ENCODE measurements at places on chromosomes 3 and 15.

DNA sequence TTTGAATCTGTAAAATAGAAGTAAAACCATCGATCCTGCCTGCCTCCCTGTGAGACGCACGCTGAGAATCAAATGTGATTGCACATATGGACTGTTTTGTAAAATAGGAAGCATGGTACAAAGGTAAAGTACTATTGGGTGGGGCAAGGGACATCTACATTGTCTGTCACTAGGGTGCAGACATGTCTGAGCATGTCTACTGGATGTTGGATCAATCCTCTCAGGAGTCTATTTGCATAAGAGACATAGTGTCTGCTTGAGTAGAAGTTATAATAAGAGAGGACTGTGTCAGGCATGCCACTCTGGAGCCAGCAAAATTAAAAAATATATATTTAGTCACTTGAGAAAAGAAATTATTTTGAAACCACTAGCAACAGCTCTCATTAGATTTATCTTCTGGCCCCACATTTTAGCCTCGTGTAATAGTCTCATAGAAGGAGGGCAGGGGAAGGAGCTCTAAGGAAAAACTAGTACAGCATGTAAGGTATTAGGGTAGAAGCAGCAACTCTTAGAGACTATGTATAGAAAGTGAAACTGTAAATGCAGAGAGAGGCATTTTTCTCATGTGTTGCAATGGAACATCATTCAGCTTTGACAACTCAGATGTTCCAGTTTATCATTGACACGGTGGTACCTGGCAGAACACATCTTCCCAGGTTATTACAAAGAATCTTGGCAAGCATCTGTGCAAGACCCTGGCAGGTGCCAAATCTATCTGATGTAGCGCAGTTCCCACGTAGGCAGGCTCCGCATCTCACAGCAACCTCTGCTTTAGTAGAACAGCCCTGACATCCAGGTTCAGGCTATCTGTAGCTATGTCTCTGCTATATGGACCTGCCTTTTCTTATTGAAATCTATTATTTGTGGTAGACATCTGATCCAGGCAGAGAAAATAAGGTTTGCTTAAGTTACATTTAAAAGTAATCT, 85.2 kb upstream of the CHL1 start:
- no peak overlapping the region for H3K4me3 ChIP-seq
- 0 out of 2 replicates have a peak, but pooled peaks cover 3% of the 10 kb centered on the region for H3K4me1 ChIP-seq
- H3K27me3 ChIP-seq = no peaks in the 10 kb centered on the region
- H3K36me3 ChIP-seq = no peaks in the 10 kb centered on the region
- peak; percentile 66 for DNase-seq
- H3K27ac ChIP-seq = peak overlapping the region; percentile 27

DNA sequence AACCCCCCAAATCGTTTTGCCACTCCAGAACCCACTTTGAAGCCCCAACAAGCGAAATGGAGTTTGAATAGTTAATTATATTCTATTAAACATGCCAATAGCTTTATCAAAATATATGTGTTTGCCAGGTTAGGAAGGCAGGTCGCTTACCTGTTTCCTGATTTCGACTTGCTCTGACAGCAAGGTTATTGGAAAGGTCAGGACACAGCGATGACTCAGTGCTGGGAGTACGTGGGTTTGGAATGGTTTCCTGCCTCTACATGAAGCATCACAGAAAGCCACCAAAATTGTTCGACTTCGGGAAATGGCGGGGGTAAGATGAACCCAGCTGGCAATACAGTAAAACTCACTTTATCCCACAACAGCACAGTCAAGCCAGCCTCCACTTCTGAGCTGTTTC, 135.6 kb upstream of the ABI3BP start:
- DNase-seq = no peak
- H3K4me3 ChIP-seq = no peak overlapping the region
- no peaks in the 10 kb centered on the region for H3K27me3 ChIP-seq
- peaks cover 26% of the 10 kb centered on the region for H3K4me1 ChIP-seq

DNA sequence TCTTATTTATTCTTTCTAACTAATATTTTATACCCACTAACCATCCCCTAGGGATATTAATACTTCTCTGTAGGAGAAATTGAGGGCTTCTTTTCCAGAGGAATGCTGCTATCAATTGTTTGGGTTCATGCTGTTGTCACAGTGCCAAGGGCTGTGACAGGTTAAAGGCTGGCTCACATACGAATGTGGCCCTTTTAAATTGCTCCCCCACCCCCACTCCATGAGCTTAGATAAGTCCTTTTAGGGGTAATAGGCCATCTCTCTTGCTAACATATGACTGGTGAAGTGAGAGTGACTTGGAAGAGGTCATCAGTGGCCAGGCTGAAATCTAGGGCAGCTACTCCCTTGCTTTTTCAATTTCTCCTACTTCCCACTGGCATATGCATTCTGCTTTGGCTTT, 121.9 kb upstream of the DPH6 start:
- peaks cover 11% of the 10 kb centered on the region for H3K4me1 ChIP-seq
- H3K27me3 ChIP-seq = no peaks in the 10 kb centered on the region
- no peak overlapping the region for H3K4me3 ChIP-seq
- DNase-seq = no peak

GRCh38 chr3:73499787-73500186, 125.0 kb downstream of the PDZRN3 start:
- H3K4me3 ChIP-seq = no peak overlapping the region
- no peak for DNase-seq
- no peaks in the 10 kb centered on the region for H3K36me3 ChIP-seq
- H3K27ac ChIP-seq = no peak overlapping the region
- no peaks in the 10 kb centered on the region for H3K27me3 ChIP-seq
- H3K4me1 ChIP-seq = peaks cover 20% of the 10 kb centered on the region

DNA sequence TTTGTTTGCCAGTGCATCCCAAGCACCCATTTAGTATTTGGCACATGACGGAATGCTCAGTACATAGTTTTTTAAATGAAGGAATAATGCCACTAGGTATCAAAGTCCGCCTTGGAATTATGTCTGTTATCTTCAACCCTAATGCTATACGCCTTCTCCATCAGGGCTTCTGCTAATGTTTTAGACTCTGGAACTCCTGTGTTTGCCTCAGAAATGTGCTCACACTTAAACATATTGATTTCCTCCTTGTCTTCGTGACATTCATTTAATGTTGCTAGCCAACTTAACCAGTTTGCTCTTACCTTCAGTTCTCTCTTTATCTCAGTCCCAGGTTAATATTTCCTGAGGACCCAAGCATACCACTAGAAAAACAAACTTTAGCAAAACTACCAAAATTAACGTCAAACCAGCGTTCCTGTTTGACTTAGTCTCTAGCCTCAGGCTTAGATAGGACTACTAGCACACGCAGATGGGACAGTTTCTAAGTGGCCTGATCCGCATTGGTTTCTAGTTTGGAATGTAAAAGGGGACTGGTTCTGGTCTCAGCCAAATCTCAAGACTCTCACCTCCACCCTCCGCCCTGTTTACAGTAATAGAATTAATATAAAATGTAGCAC, 81.4 kb downstream of the IL1RAP start:
- no peak overlapping the region for H3K4me3 ChIP-seq
- H3K27ac ChIP-seq = no peak overlapping the region
- no peaks in the 10 kb centered on the region for H3K4me1 ChIP-seq
- DNase-seq = no peak
- no peaks in the 10 kb centered on the region for H3K27me3 ChIP-seq

DNA sequence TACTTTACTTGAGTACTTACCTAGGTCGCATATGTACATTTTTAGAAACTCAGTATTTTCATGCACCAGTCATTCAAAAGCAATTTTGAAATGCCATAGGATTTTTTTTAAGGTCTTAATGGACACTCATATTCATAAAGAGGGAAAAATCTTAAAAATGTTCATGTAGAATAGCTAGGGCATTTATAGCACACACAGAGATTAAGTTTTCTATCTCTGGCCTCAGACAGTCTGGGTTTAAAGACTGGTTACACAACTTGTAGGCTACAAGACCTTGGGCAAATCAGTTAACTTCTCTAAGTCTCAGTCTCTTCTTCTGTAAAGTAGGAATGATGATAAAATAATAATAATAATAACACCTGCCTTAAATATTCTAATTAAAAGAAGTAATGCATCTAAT, 48.5 kb upstream of the UBP1 start:
- H3K4me3 ChIP-seq = no peak overlapping the region
- no peaks in the 10 kb centered on the region for H3K27me3 ChIP-seq
- no peak for DNase-seq
- no peaks in the 10 kb centered on the region for H3K4me1 ChIP-seq

- no peaks in the 10 kb centered on the region for H3K4me1 ChIP-seq
- no peak overlapping the region for H3K27ac ChIP-seq
- no peaks in the 10 kb centered on the region for H3K36me3 ChIP-seq
- no peaks in the 10 kb centered on the region for H3K27me3 ChIP-seq
- H3K4me3 ChIP-seq = no peak overlapping the region
These were observed 9.7 kb upstream of the GNB5 start for GRCh38 chr15:52200831-52201365.

DNA sequence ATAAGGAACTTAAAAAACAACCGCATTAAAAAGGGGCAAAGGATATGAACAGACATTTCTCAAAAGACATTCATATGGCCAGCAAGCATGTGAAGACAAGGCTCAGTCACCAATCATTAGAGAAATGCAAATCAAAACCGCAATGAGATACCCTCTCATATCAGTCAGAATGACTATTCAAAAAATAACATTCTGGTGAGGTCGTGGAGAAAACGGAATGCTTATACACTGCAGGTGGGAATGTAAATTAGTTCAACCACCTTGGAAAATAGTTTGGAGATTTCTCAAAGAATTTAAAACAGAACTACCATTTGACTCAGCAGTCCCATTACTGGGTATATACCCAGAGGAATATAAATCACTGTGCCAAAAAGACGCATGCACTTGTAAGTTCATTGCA, 496.6 kb upstream of the SGO1 start:
- H3K36me3 ChIP-seq = no peaks in the 10 kb centered on the region
- no peaks in the 10 kb centered on the region for H3K4me1 ChIP-seq
- H3K27ac ChIP-seq = no peak overlapping the region
- DNase-seq = no peak
- no peak overlapping the region for H3K4me3 ChIP-seq
- H3K27me3 ChIP-seq = no peaks in the 10 kb centered on the region

- no peak overlapping the region for H3K27ac ChIP-seq
- no peak overlapping the region for H3K4me3 ChIP-seq
- no peak for DNase-seq
- no peaks in the 10 kb centered on the region for H3K27me3 ChIP-seq
- H3K36me3 ChIP-seq = no peaks in the 10 kb centered on the region
These were observed 141.8 kb upstream of the NECTIN3 start for GRCh38 chr3:110929816-110930215.

DNA sequence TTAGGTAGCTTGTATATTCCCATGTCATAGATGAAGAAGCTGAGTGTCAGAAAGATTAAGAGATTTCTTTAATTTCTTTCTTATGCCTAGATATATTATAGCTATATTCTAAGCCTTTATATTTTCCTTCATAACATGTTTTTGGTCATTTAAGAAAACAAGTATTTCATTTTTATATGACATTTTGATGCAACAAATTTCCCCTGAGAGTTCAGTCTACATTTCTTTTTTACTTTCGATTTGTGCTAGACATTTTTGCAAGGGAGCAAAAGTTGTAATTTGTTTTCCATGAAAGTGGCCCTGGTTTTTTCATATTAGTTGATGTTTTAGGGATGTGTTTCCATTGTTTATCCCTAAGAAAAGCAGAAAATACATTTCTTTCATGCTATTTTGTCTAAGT, 344.9 kb downstream of the NLGN1 start:
- peaks cover 6% of the 10 kb centered on the region for H3K4me1 ChIP-seq
- DNase-seq = no peak
- H3K27ac ChIP-seq = no peak overlapping the region
- no peaks in the 10 kb centered on the region for H3K27me3 ChIP-seq
- no peaks in the 10 kb centered on the region for H3K36me3 ChIP-seq

- H3K27me3 ChIP-seq = no peaks in the 10 kb centered on the region
- peaks cover 17% of the 10 kb centered on the region for H3K4me1 ChIP-seq
- no peak overlapping the region for H3K27ac ChIP-seq
- no peaks in the 10 kb centered on the region for H3K36me3 ChIP-seq
- DNase-seq = no peak
These were observed 1.9 kb upstream of the FETUB start for GRCh38 chr3:186638259-186638658.

DNA sequence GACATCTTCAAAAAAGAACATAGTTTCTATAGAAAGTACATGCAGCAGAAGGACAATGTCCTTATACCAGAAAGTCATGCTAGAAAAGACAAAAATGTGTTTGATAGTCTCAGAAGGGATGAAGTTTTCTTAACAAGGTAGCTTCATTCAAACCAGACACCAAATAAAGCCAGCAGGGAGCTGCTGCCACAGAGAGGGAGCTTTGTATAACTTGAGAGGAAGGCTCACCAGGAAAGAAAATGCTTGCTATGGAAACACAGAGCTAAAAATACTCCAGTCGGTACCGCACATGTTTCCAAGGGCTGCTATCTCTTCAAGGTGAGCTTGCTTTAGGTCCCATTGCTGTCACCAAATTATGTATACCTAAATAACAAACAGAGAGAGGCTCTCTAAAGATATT, 1074.8 kb upstream of the ALCAM start:
- H3K27ac ChIP-seq = peak overlapping the region; percentile 72
- H3K27me3 ChIP-seq = no peaks in the 10 kb centered on the region
- DNase-seq = peak; percentile 42
- H3K4me3 ChIP-seq = peak overlapping the region; percentile 32

- H3K27ac ChIP-seq = no peak overlapping the region
- H3K27me3 ChIP-seq = no peaks in the 10 kb centered on the region
- H3K4me3 ChIP-seq = no peak overlapping the region
- H3K4me1 ChIP-seq = peaks cover 7% of the 10 kb centered on the region
- no peak for DNase-seq
These were observed 174.1 kb upstream of the MCTP2 start for GRCh38 chr15:94057305-94057704.

DNA sequence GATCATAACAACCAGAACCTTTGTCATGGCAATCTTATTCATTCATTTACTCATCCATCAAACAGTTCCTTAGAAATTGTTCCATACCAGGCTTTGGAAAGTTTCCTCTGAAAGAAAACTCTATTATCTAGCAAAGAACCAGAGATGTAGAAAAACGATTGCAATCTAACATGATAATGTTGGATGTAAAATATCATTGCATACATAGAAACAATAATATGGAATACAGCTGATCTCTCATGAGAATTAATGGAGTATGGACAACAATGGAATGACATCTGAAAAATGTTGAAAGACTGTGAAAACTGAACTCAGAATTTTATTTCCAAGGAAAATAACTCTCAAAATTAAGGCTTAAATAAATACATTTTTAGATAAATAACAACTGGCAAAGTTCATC, 665.4 kb downstream of the NLGN1 start:
- DNase-seq = no peak
- H3K36me3 ChIP-seq = no peaks in the 10 kb centered on the region
- H3K27ac ChIP-seq = no peak overlapping the region
- H3K4me1 ChIP-seq = 0 out of 2 replicates have a peak, but pooled peaks cover 4% of the 10 kb centered on the region
- H3K4me3 ChIP-seq = no peak overlapping the region

Measured in MM.1S (cell line).